Mucosa of gallbladder (tissue), 1 donor: ENCODE measurements at places on chromosomes 2 and 18.

GRCh38 chr2:35891528-35891927 lies 464.1 kb upstream of the CRIM1 start:
- DNase-seq, result no peak

DNA sequence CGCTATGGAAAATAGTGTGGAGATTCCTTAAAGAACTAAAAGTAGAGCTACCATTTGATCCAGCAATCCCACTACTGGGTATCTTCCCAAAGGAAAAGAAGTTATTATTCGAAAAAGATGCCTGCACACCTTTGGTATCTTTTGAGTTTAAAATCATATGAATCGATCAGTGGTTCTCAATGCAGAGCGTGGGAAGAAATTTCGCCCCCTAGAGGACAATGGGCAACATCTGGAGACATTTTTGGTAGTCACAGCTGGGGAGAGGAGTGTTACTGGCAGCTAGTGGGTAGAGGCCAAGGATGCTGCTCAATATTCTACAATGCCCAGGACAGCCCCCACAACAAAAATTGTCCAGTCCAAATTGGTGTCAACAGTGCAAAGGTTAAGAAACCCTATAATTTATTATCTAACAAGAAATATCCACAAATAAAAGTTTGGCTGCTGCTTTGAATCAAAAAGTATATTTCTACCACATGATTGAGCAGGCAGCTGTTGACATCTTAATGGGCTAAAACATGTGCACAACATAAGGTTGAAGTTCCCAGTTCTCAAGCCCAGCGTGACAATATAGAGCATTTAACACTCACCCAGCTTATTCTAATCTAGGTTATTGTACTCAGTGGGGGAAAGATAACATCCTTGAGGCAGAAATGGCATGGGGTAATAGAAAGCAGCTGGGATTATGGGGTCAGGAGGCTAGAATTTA lies 425.7 kb downstream of the LRATD1 start:
- no peak for DNase-seq

DNA sequence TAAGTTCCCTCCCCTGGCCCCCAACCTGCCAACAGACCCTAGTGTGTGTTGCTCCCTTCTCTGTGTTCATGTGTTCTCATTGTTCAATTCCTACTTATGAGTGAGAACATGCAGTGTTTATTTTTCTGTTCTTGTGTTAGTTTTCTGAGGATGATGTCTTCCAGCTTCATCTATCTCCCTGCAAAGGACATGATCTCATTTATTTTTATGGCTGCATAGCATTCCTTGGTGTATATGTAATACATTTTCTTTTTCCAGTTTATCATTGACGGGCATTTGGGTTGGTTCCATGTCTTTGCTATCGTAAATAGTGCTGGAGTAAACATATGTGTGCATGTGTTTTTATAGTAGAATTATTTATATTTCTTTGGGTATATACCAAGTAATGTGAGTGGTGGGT lies 602.2 kb downstream of the DSC3 start:
- no peak for DNase-seq

GRCh38 chr2:144753416-144753815 lies 233.5 kb upstream of the ZEB2 start:
- DNase-seq, result no peak

- DNase-seq, result no peak
Measured at GRCh38 chr2:134836986-134837385, 1.4 kb upstream of the ACMSD start.

GRCh38 chr18:42780171-42780570 lies 335.3 kb downstream of the RIT2 start:
- DNase-seq, result no peak

DNA sequence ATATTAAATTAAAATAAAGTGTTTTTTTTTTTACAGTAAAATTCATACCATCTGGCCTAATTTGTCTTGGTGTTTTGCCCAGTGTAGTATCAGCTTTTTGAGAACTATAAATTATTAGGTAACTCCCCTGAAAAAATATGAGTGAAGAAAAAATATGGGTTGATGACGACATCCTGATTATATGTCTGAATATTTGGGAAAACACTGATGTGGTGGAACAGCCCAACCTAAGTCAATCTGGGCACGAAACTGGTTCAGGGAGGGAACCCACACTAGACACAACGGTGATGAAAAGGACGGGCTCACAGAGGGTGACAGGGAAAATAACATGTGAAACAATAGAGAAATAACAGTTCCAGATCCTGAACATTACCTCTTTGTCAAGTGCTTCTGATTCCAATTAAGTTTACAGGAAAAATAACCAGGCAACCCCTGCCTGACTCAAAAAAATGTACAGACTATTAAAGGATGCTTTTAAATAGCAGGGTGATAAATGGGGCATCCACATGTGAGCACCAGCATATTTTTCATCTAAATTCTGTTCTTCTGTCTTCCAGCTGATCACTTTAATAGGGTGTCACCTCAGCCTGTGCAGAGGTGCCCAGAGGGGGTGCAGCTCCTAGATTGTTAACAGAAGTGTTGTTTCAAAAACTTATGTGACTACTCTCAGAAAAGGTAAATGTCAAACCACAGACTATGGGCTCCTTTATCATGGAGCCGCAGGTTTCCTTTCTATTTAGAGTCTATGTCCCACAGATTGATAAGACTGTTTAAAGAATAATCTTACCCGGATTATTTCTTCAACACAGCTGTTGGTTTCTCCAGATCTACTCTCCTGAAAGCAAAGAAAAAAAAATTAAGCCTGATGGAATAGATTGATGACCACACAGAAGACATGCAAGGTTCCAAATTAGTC lies 305.4 kb downstream of the AFF3 start:
- no peak for DNase-seq

DNA sequence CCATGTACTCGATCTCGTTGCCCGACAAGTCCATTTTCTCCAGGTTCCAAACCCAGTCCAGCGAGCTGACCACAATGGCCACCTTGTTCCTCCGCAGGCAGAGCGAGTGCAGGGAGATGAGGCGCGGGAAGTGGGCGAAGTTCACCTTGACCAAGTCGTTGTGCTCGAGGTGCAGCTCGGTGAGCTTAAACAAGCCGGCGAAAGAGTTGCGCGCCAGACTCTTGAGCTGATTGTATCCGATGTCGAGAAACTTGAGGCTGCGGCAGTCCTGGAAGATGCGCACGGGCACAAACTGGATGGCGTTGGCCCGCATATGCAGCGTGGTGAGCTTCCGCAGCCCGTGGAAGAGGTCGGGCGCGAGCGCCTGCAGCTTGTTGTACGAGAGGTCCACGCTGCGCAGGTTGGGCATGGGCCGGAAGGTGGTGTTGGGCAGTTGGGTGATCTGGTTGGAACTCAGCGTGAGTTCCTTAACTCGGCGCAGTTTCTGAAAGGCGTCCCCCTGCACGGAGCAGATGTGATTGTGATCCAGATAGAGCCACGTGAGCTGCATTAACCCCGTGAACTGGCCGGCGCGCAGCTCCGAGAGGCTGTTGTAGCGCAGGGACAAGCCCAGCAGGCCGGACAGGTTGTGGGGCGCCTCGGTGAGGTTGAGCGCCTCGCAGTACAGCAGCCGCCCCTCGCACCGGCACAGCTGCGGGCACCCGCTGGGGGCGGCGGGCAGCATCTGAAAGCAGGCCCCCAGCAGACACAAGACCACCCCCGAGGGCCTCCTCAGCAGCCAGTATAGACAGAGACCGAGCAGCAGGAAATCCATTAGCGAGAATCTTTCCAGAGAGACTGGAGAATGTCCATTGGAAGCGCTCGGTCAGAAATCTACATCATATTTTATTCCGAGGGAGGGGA lies 1.3 kb downstream of the LRRTM1 start:
- no peak for DNase-seq

- DNase-seq, result no peak
Measured at GRCh38 chr18:8004792-8005191, 437.7 kb downstream of the PTPRM start.

- DNase-seq, result no peak
Measured at GRCh38 chr18:23356424-23356823, 96.7 kb upstream of the RIOK3 start.

DNA sequence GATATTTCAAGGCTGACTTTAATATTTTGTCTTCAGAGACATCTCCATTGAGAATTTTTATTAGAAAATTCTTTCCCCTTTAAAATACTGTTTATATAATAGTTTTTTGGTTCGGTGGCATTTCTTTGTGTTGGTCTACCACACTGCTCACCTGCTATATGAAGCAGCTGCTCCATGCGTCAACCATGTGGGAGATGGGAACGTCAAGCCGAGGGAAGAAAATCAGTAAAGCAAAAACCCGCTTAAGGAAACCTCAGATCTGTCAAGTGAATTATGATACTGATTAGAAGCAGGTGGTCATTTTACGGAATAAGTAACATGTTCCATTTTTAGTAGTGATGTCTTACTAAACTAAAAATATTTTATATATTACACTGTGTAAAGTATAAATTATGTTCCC lies 5.6 kb upstream of the TMEM17 start:
- no peak for DNase-seq

DNA sequence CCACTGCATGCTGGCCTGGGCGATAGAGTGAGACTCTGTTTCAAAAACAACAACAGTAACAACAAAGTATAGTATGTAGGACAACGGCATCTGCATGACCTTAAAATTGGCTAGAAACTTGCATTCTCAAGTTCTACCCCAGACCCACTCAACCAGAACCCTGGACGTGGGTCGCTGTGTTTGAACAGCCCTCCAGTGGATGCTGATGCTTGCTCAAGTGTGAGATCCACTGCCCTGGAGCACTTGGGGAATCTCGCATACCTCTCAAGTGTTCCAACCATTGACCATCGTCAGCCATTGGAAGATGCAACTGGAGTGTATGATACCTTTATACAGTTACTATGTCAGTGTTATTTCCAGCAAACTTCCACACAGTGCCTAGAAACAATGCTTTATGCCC lies 435.9 kb downstream of the DCDC2C start:
- DNase-seq, result no peak

DNA sequence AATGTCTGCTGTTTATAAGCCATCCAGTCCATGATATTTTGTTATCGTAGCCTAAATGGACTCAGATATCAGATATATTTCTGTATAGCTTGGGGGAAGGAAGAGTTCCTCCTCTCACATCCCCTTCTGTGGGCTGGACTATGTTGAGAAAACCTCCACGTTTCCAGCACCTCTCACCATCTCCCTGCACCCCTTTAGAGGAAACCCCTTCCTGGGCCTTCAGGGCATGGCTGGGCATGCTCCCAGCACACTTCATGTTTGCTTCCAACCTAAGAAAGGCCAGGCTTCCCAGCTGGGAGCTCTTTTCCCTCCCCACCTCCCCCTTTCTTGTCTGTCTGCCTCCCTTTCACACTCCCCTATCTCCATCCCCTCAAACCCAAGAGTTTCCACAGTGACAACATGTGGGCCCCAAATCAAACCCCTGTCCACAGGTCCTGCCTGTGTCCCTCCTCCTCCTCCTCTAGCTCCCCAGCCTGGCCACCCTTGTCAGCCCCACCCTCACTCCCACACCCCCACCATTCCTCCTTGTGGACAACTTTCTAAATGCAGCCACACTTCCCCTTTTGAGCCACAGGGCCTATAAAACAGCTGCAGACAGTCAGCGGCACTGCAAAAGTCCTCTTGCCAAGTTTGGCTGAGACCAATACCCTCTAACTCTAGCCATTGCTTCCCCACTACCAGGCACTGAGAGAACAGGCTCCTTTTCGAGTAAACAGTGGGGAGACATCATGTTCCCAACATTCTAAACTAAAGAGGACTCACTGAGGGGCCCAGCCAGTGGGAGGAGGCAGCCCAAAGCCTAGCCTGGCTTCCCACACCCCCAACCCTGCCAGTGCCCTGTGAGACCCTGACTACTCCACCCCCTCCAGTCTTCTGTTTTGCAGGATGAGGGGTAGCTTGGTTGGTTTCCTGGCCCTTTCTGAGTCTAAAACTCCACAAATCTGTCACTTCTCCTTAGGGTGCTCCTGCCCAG lies 120.5 kb downstream of the ZFP36L2 start:
- DNase-seq, result peak; percentile 63

DNA sequence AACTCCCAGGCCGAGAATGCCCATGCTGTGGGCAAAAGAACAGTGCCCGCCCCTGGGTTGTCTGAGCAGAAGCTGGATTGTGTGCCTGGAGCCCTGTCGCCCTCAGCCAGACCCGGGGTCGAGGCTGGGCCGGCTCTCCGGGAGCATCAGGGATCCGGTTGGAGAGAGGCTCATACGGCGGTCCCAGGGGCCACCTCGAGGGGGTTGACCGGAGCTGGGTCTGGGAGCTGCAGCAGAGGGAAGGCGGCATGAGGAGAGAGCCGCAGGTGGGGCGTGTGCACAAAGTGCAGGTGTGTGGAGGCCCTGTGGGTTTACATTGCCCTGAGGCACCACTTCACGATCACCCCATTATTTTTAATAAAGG lies 39.5 kb downstream of the MBP start:
- DNase-seq, result no peak

DNA sequence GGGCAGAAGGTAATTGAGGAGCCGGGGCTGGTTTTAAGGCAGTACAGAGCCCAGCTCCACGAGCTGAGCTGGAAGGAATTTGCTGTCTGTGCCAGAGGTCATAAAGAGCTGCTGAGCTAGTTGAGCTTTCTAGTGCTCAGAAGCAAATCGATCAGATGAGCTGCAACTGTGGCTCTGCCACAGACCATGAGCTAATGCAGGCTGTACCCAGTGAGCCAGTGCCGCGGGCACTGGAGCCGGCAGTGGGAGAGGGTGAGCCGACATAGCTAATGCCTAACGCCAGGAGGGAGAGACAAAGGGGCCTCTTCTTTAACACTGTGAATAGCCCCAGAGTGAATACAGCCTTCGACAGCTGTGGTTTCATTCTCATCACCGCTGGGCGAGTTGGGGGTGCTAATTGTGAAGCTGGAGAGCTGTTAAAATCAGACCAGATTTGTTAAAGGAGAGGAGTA lies 410.1 kb upstream of the TCF4 start:
- DNase-seq, result no peak

- peak; percentile 49 for DNase-seq
Measured at GRCh38 chr18:48929941-48930713, 20.6 kb downstream of the SMAD7 start.

- no peak for DNase-seq
Measured at GRCh38 chr18:35041815-35042387, 688 bp downstream of the MAPRE2 start.

- DNase-seq, result no peak
Measured at GRCh38 chr2:132538331-132538855, 121.8 kb downstream of the GPR39 start.

GRCh38 chr2:136381722-136382633 lies 264.0 kb upstream of the CXCR4 start:
- DNase-seq, result peak; percentile 31
